Fibroblast of upper back skin (primary cell): ENCODE measurements at places on chromosomes 11 and 22.

DNA sequence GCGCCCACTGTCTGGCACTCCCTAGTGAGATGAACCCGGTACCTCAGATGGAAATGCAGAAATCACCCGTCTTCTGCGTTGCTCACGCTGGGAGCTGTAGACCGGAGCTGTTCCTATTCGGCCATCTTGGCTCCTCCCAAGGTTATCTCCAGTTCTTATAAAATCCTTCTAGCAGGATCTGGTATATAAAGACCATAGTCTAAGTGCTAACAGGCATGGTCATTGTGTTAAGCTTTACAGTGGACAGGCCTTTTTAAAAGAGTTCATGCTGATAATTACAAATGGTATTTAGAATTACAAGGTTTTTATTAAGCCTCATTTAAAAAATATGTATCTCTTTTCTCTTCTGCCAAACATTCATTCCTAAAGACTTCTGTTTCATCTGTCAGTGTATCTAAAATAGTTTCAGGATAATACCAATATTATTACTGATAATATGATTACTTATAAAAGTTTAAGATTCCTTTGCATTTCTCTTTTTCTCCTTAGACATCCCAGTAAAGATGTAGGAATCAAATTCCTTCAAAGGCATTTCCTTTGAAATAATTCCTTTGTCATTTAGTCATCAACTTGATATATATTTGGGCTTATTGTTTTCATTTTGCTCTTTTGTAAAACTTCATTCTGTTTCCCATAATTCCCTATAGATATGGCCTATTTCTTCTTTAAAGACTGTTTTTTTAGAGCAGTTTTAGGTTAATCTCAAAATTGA is 20.7 kb downstream of the DDX10 start:
- peak; percentile 70 for DNase-seq

- DNase-seq: peak; percentile 94
These were observed 384.8 kb downstream of the MN1 start for GRCh38 chr22:27416511-27417420.

DNA sequence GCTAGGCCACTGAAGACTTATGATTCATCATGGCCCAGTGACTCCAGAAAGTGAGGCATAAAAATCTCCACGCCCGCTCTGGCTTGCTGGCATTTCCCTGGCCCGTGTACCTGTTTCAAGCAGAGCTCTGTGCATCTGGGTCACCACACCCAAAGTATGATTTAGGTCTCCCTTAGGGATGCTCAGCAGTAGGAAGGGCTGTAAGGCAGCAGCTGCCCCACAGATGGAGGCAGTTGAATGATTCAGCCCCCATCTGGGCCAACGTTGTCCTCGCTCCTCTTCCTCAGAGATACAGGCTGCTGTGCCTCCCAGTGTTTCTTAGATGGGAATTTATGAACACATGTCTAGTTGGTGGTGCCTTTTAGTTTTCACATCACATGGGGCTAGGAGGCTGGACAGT is 21.6 kb downstream of the GPR83 start:
- DNase-seq: no peak

GRCh38 chr11:1372660-1373059 is 17.1 kb upstream of the BRSK2 start:
- DNase-seq: no peak

DNA sequence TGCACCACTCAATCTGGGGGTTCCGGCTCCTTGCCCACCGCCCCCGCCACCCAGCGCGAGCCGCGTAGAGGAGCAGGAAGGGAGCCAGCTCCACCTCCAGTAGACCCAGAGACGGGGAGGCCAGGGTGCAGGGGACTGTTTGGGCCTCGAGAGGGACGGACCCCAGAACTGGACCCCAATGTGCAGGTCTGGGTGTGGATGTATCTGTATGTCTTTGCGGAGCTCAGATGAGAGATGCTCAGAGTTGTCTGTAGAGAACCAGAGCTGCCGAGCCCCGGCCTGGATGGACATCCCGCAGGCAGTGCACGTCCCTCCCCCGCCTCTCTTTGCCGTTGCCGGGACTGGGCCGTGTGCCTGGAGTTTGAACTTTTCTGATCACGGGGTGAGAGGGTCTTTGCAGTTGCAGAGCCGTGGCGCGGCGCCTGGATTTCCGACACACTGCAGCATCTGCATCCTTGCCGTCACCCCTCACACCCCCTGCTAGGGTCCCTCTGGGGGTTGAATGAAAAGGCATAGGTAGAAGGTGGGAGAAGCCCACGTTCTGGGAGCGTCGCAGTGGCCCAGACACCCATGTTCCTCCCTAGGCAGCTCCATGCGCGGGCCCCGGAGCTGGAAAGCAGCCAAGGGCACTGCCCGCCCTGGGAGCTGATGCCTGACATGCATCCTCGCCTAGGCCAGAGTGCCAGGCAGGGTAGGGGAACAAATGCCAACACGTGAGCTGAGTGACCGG is 105.2 kb downstream of the KCNQ1 start:
- no peak for DNase-seq

GRCh38 chr11:130908061-130908460 is 8.2 kb downstream of the SNX19 start:
- DNase-seq: no peak

GRCh38 chr11:45031912-45032519 is 81.3 kb upstream of the TP53I11 start:
- no peak for DNase-seq

GRCh38 chr11:44812971-44813370 is 86.2 kb downstream of the TSPAN18 start:
- no peak for DNase-seq

DNA sequence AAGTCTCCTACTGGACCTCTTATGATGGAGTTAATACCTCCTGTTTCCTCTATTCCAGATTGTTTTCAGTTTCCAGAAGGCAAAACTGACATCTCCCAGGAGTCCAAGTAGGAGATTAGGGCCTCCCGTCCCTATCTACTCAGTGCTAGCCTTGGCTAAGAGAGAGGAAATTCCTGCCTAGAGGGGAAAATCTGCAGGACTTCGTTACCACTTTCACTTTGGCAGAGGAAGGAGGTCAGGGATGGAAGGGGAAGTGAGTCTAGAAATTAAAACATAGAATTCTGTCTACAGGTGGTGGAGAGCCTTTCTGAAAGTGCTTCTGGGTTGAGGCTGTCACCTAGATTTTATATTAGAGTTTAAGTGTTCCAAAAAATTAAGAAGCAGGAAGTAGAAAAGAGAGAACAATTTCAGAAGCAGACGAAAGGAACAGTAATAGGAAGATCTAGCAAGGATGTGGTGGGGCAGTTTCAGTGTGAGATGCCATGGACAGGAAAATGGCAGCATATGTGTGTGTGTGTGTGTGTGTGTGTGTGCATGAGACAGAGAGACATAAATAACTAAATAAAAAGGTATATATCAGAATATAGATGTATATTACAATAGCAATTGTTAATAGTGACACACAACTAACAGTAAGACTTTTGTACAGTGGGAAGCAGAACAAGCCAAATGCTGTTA is 2.4 kb upstream of the TRIM68 start:
- no peak for DNase-seq

- peak; percentile 79 for DNase-seq
These were observed 37.5 kb upstream of the LYVE1 start for GRCh38 chr11:10605941-10606381.
